ENCODE measurements at places on chromosomes 11 and 22.

- DNase-seq: no peak
Measured at GRCh38 chr11:72864702-72865655, 50.8 kb downstream of the ATG16L2 start.

DNA sequence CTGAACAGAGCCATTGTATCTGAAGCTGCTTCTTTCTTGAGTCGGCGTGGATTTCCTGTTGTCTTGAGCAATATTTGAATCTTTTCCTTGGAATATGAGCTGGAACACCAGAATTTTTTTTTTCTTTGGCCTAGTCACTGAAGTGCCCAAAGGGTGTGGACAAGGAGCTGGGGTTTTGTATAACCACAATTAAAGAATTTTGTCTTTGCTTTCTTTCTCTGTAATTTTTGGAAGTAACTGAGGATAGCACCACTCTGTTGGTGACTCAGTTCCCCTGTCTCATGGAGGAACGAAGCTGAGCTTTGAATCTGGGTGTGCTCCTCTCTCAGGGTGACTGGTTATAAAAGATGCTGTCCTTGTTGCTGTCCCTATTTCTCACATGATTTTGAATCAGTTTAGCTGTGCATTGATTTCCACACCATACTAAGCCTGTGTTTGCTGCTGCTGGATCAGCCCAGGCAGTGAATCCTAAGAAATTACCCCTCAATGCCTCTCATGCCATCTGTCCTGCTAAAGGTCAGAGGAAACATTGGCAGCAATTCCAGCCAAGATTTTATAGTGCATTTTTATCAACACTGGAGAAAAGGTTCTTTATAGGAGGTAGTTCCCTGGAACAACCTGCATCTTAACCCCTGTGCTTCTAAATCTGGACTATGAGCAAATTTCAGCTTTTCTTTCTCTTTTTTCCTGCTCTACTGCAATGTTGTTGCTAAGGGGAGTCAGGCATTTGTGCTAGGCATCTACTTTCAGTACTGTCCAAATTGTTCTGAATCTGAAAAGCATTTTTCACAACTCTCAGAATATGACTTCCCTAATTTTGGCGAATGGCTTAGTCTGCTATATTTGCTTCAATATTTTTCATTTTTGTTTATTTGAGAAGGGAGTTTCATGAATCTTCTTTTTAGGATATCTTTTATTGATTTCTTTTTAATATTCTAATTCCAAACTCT is 540.8 kb downstream of the SOX6 start:
- no peak for DNase-seq

- DNase-seq: no peak
Measured at GRCh38 chr11:34305193-34305592, 52.6 kb downstream of the ABTB2 start.

- no peak for DNase-seq
Measured at GRCh38 chr11:68436162-68436888, 24.2 kb upstream of the PPP6R3 start.

GRCh38 chr22:20094197-20094807 is 14.3 kb downstream of the DGCR8 start:
- no peak for DNase-seq

DNA sequence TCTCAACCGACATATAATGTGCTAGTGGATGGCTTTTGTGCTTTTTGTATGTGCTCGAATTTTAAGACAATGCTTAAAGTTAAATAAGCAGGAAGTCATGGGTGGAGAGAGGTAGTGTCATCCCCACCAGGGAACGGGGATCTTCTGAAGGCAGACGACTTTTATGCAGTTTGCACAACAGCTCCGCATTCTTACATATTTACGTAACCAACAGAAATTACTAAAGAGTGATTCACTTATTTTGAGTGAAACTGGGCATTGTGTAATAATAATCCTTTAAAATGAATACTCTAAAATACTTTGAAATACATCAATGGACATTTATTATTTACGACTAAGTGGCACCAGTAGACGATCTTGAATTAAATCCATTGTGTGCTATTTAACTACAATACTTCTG is 305.1 kb downstream of the CNTN5 start:
- no peak for DNase-seq

- no peak for DNase-seq
Measured at GRCh38 chr22:25536589-25536988, 27.9 kb upstream of the GRK3 start.

GRCh38 chr11:125201525-125202141 is 37.1 kb downstream of the PKNOX2 start:
- no peak for DNase-seq

DNA sequence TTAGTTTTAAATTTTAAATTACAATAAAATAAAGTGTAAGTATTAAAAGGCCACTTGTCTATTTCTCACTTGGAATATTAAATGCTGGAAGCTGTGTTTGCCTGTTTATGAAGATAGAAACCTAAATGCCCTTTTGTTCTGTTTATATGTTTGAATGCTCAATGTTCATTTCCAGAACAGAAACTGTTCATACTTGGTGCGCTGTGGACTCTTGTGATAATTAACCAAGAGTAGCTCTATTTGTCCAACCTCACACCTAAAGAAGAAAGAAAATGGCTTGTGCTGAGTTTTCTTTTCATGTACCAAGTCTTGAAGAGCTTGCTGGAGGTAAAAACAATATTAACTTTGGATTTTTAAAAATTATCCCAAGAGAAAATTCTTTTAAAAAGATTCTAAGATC is 5.7 kb downstream of the C11orf54 start:
- no peak for DNase-seq

- no peak for DNase-seq
Measured at GRCh38 chr11:35583843-35584242, 34.4 kb upstream of the FJX1 start.

DNA sequence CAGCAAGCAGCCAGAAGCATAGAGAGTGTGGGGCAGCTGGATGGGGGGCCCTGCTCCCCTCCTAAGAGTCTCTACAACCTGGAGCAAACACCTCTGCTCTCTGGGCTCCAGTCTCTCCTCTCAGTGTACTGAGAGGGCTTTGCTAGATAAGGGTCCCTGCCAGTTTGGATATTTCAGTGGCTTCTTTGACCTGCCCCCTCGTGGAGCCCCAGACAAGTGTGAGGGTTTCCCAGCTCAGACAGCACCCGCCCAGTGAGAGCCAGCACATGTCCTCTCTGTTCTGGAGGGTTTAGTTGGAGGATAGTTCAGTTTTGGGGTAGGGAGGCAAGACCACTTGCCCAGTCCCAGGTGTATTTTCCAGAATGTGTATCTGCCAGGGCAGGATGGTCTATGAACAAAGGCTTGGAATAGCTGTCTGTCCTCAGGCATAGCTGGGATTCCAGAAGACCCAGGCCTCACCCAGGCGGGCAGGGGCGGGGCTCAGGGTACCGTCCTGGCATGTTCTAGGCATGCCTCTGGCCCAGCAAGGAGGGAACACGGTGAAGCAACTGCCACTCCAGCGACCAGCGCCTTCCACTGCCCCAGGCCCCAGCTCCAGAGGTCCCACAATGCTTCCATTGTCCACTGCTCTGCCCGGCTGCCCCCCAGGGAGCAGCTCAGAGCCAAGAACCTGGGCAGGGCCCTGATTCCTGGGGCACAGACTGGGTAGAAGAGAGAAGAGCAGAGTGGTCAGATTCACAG is 7.5 kb upstream of the MICALL1 start:
- no peak for DNase-seq

DNA sequence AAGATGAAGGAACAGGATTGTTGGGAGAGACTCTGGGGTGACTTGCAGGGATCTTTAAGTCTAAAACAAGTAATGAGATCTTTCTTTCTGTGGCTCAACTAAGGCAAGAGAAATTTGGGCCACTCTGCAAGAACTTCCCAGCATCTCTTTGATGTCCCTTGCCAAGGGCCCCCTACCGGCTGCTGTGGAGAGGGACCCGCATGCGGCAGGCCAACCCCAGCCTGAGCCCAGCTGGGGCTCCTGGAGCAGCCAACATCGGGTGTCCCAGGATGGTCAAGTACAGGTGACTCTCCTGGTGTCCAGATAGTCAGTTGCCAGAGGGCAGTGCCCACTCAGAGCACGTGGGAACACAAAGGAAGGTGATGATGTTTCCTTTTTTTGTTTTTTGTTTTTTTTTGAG is 363.2 kb downstream of the TBC1D22A start:
- DNase-seq: no peak

- DNase-seq: no peak
Measured at GRCh38 chr11:27462543-27462942, 10.0 kb downstream of the LGR4 start.
